ENCODE measurements at places on chromosomes 7 and 10.

GRCh38 chr7:23520582-23520981, 11.2 kb downstream of the TRA2A start:
- no peak for DNase-seq

- peak; percentile 23 for DNase-seq
Observed at GRCh38 chr10:97399843-97400545, 1.1 kb downstream of the RRP12 start.

- DNase-seq: no peak
Observed at GRCh38 chr10:77299320-77299719, 338.3 kb downstream of the KCNMA1 start.

DNA sequence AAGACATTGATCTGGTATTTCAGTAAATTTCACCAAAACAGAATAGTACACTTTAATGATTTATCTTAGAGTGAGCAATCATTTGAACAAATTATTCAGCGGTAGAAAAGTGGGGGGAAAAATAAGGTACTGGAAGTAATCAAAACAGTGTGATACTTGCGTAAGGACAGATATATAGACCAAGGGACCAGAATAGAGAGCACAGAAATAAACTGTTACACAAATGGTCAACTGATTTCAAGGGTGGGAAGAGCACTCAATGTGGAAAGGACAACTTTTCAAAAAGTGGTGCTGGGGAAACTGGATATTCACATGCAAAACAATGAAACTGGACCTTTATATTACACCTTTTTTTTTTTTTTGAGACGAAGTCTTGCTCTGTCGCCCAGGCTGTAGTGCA, 119.9 kb downstream of the NRBF2 start:
- no peak for DNase-seq

GRCh38 chr7:54827734-54828133, 68.7 kb upstream of the SEC61G start:
- DNase-seq: no peak

DNA sequence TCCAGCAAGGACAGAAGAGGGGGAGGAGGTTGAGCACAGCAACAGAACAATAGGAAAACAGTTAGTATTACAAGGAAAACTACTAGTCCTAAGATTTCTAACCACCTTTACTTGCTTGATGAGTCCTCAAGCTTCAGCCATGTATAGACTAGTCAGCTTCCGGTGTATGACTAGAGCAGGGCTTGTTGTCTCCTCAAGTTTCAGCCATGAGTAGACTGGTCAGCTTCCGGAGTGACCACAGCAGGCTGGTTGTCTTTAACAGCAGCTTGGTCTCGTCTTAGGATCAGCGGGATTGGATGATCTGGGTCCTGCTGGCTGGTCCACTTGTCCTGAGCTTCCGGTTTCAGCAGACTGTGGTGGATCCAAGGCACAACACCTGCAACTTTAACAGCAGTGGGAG, 10.6 kb upstream of the ZNF239 start:
- no peak for DNase-seq

Data from NCI-H1105 (cell line).